ENCODE measurements at places on chromosomes 1 and 21.

DNA sequence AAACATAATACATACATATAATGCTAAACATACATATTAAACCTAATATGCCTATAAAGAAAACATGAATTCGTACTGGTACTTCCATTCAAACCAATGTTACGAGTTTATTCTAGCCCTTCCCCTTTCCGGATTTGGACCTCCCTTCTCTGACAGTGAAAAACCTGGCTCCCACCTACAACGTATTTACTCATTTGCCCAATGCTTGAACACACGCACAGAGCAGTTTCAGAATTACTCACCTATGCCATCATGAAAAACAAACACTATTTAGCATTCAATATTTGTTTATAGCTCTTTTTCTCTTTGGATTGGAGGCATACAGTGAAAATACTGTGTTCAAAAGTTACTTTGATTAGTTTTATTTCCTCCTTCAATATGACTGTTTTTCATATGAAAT is 204.4 kb downstream of the LMX1A start:
- DNase-seq = no peak

DNA sequence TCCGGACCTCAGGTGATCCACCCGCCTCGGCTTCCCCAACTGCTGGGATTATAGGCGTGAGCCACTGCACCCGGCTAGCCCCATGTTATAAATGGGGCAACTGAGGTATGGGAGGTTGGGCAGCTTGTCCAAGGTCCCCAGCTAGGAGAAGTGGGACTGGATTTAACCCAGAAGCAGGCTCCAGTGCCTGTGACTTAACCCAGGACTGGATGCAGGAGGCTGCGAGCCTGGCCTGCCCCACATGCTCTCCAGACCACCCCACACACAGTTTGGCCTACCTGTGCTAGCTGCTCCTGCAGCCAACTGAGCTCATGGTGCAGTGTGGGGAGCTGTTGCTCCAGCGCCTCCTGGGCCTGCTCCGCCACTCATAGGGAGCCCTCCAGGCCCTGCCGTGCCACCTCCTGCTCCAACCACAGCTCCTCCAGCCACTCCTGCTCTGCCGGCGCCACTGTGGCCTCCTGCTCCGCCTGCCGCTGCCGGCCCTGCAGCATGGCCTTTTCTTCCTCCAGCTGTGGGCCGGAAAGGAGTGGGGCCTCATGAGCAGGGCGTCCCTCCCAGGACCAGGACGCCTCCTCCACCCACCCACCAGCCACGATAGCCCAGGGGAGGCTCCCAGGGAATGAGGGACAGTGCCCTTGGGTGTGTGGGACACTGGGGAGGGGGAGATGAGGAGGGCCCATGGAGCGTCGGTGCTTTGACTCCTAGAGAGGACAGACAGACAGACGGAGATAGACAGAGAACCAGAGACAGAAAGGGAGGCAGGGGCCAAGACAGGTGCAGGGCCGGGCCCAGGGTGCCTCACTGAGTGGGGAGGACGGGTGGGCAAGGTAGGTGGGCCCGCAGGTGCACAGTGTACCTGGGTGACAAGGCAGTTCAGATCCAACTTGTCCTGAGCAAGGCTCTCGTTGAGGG is 12.4 kb upstream of the NBPF1 start:
- no peak for DNase-seq

- no peak for DNase-seq
Measured at GRCh38 chr1:28058168-28058567, 30.2 kb downstream of the EYA3 start.

- DNase-seq = no peak
Measured at GRCh38 chr1:14926818-14927575, 226.6 kb upstream of the TMEM51 start.

Measured in stimulated activated CD4-positive, alpha-beta T cell treated with anti-CD3 and anti-CD28 coated beads, Interleukin-1b, Interleukin-23, amount 100 ng/mL, for 1 hour (primary cell).